PC-3 (cell line): ENCODE measurements at places on chromosomes 16 and 17. TPM values are rescaled to one million over a fixed set of nuclear protein-coding genes. Genes with fewer than 3 reads are reported as not detected.
A peak's percentile ranks its signal among the peaks of the same experiment; 100 is the strongest.

DNA sequence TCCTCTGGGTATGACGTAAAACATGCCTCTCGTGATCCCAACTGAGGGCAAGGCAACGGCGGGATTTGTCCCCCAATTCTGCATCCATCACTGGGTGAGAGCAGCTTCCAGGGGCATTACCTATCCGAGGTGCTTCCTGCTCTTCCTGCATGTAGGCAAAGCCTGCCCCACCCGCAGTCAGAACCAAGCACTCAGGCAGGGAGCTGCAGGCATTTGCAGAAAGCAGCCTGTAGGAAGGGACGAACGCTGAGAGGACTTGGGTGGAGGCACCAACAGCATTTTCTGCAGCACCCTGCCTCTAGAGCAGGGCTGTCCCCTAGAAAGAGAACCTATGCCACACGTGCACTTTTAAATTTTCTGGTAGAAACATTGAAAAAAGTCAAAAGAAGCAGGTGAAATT, 5.5 kb downstream of the BCO1 start:
- DNase-seq: no peak

GRCh38 chr16:74577882-74578366, 29.0 kb downstream of the GLG1 start:
- DNase-seq: peak; percentile 75

- DNase-seq: peak; percentile 48
These were observed 997 bp upstream of the CDH11 start for GRCh38 chr16:65122724-65123395.

GRCh38 chr17:7656958-7657609, 6.4 kb downstream of the ATP1B2 start:
- DNase-seq: no peak

The RGS11 gene
- total RNA-seq: 1.2 and 1.5 TPM in 2 replicates

DNA sequence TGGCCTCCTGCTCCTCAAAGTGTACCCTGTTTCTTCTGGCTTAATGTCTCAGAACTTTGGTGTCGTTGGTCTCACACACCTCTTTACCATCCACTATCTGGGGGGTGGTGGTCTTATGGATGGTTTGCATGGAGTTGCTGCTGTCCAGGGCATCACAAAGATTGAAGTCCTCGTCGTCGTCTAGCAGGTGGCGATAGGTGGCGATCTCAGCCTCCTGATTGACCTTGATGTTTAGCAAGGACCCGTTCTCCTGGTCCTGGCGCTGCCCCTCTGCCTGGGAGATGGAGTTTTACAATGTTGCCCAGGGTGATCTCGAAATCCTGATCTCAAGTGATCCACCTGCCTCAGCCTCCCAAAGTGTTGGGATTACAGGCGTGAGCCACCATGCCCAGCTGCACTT, 31.1 kb upstream of the HELZ start:
- peak; percentile 65 for DNase-seq

DNA sequence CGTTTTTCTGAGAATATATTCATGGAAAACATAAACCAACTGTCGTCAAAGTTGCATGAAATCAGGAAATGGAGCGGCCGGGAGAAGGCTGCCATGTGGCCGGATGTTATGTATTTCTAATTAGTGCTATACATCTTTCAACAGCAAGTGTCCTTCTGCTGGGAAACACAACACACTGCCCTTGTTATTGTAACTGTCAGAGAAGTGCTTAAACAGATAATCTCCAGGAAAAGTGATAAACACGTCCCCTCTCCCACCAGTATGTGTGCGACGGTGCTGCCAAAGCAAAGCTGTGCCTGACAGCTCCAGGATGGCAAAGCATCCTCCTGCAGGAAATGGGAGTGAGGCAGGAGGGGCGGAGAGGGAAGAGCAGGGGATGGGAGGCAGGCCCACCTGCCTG, 111.8 kb downstream of the SMG6 start:
- DNase-seq: no peak

DNA sequence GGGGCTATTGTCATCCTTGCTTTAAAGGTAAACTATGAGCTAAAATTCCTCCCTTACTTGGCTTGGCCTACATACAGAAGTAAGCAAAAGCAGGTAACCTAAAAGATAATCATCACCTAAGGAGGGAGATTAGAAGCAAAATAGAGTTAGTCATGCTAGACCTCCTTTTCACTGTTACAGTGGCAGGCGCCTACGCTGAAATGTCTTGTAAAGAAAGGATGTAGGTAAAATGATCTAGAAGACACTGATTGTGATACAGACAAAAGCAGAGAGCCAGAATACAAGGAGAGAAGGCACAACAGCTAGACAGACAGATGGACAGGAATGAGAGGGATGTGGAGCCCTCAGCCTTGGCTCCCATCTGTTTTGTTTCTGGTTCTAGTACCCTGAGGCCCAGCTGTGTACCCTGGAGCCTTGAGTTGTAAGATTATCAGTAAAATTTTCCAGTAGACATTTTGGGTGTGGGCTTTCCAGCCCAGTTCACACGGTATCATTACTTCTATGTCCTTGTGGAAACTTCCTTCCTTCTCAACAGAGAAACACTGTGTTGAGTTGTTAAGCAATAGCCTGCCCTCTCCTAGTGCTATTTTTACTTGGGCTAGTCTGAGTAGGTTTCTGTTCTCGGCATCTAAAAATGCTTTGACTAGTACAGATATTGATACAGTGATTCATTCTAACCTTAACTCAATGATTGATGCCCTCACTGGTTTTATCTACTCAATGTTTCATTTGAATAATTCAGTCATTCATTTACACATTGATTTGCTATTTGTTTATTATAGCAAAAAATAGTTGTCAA, 7.7 kb upstream of the C16orf78 start:
- no peak for DNase-seq

The SCGB1C2 gene
- total RNA-seq: not detected in 2 replicates

GRCh38 chr16:55993088-55993487, 117.9 kb upstream of the CES5A start:
- no peak for DNase-seq

The LRRC36 gene
- total RNA-seq: 0.92 TPM in 1 of 2 replicates, not detected in the other

DNA sequence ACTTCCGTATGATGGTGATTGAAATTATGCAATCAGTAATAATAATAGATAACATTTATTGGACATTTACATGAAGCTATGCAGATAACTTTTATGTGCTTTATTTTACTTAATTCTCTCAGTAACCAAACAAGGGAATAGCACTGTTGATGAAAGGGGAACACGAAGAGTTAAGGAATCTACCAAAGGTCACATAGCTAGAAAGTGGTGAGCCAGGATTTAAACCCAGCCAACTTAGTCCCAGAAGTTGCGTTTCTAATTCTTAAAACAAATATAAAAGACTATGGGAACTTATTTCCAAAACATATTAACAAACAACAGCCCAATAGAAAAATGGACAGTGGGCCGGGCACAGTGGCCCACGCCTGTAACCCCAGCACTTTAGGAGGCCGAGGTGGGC, 9.7 kb downstream of the SPNS3 start:
- DNase-seq: no peak

DNA sequence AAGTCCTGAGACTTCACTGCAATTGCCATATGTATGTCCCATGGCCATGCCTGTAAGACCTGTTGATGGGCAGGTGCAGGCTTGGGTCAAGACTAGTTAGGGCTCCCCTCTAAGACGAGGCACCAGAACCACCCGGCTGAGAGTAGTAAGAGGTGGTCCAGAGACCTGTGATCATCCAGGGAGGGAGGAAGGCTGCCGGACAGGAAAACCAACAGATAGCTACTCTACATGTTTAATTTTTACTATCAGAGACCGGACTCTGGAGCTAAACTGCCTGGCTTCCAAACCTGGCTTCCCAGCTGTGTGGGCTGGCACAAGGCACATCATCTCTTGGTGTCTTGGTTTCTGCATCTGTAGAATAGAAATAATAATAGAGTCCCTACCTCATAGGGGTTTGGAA, 73.0 kb downstream of the ERCC4 start:
- no peak for DNase-seq

The PLCD3 gene
- total RNA-seq: 35.1 and 55.3 TPM in 2 replicates

The NKD1 gene
- 0.06 and 0.07 TPM in 2 replicates for total RNA-seq

DNA sequence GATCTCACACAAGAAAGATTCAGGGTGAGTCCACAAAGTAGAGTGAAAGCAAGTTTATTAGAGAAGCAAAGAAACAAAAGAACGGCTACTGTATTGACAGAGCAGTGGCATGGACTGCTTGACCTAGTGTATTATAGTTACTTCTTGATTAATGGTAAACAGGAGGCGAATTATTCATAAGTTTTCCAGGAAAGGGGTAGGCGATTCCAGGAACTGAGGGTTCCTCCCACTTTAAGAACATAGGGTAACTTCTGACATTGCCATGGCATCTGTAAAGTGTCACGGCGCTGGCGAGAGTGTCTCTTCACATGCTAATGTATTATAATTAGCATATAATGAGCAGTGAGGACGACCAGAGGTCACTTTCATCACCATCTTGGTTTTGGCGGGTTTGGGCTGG, 93.2 kb downstream of the CACNG3 start:
- DNase-seq: no peak

The CACNG5 gene
- not detected in 2 replicates for total RNA-seq

- DNase-seq: no peak
These were observed 88.2 kb downstream of the STX8 start for GRCh38 chr17:9487406-9487805.

GRCh38 chr17:44593156-44593555, 35.9 kb downstream of the FZD2 start:
- no peak for DNase-seq
